ENCODE measurements at places on chromosomes 13 and 19. TPM values are rescaled to one million over a fixed set of nuclear protein-coding genes. Genes with fewer than 3 reads are reported as not detected.

Gene TYROBP
- 45.0 TPM for total RNA-seq

Gene MAST3
- total RNA-seq: 25.2 TPM

Gene TNFRSF19
- 0.58 TPM for total RNA-seq

Gene ZNF541
- total RNA-seq: not detected

GRCh38 chr19:43811837-43812236 is 9.6 kb upstream of the LYPD5 start:
- DNase-seq: no peak

GRCh38 chr13:111313911-111314425 is 6.5 kb upstream of the TEX29 start:
- no peak for DNase-seq

GRCh38 chr13:85729296-85729695 is 69.9 kb downstream of the SLITRK6 start:
- no peak for DNase-seq

- DNase-seq: no peak
Observed at GRCh38 chr13:110662777-110663443, 43.0 kb downstream of the CARS2 start.

DNA sequence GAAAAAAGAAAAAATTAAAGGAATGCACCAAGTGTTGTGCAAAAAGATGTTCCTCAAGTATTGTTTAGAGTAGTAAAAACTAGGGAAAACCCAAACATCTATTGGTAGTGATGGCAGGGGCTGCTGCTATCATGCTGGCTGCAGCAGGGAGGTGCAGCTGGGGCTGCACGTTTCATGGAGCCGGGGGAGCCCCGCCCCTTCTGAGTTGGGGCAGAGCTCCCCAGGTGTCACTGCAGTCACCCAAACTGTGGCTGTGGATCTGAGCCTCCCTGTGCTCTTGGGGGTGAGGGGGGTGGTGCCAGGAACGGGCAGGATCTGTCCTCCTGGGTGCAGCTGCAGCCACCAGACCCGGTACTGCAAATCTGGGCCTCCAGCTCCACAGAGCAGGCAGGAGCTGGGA is 11.5 kb upstream of the UBE2S start:
- DNase-seq: no peak

- no peak for DNase-seq
Observed at GRCh38 chr13:77389625-77390000, 62.7 kb upstream of the MYCBP2 start.

DNA sequence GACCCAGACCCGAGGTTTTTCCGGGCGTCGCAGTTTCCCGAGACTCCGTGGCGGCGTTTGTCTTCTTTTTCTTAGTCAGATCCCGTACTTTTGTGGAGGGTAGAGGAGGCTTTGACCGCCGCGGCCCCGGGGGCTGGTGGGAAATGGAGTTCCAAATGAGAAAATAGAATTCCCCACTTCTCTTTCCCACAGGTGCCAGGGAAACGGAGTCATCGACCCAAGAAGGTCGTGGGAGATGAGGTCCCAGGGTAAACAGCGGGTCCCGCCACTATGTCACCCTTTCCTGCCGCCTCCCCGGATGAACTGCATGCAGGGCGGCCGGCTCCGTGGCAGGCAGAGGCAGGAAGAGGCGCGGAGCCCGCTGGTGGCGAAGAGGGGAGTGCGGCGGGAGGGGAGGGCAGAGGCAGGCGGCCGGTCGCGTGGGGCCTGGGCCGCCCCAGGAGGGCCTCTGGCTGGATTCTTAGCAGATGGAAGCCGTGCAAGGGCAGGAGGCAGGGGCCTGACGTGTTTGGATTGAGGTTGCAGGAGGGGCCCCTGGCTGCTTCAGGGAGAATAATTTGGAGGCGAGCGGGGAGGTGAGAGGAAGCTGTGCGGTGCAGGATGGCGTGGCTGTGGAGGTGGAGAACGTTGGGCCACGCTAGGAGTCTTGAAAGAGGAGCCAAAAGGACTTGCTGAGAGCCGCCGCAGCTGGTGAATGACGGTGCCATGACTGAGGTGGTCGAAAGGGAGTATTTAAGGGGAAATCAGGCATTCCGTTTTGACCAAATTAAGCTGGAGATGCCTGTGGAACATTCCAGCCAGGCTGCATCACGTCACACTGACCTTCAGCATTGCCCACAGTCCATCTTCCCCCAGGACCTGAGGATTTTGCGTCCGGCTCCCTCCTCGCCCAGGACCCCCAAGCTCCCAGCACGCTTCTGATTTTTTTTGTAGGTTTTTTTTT is 11.7 kb downstream of the CYTH2 start:
- no peak for DNase-seq

GRCh38 chr19:15166700-15167099 is 34.1 kb downstream of the NOTCH3 start:
- DNase-seq: no peak

DNA sequence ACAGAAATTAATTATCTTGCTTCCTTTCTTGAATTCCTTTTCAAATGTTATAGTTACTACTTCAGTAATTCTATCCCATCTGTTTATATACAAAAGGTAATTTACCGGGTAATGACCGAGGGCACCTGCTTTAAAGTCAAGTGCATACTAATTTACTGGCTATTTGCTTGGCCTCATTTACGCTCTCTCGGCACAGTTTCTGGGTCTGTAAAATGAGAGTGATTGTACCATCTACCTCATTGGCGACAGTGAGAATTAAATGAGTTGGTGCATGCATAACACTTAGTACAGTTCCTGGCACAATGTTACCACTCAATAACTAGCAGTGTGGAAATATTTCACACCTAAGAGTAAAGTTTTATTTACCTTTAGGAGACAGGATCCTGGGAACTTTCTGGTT is 111.6 kb downstream of the GGACT start:
- DNase-seq: no peak

GRCh38 chr19:55962186-55962585 is 14.6 kb downstream of the NLRP8 start:
- DNase-seq: no peak

DNA sequence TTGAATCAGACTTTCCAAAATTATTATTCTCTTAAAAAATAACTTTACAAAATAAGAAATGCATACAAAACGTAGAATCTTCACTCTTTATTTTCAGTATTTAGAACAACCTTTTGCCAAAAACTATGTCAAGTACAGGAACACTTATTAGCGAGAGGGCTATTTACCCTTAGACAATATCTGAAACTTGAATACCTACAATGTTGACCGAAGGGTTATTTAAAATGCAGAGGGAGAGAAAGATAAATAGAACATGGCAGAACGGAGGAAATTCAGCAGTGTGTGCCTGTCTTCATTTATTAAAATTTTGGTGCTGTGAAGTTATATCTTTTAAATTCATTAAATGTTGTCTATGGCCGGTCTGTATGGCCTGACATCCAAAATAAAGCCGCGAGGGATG is 198.8 kb downstream of the EFNB2 start:
- no peak for DNase-seq
